ENCODE measurements at places on chromosomes 2 and 18.

GRCh38 chr2:94979406-94980375, 45.8 kb upstream of the MAL start:
- no peak overlapping the region for H3K4me3 ChIP-seq
- H3K27ac ChIP-seq = no peak overlapping the region
- DNase-seq = no peak

DNA sequence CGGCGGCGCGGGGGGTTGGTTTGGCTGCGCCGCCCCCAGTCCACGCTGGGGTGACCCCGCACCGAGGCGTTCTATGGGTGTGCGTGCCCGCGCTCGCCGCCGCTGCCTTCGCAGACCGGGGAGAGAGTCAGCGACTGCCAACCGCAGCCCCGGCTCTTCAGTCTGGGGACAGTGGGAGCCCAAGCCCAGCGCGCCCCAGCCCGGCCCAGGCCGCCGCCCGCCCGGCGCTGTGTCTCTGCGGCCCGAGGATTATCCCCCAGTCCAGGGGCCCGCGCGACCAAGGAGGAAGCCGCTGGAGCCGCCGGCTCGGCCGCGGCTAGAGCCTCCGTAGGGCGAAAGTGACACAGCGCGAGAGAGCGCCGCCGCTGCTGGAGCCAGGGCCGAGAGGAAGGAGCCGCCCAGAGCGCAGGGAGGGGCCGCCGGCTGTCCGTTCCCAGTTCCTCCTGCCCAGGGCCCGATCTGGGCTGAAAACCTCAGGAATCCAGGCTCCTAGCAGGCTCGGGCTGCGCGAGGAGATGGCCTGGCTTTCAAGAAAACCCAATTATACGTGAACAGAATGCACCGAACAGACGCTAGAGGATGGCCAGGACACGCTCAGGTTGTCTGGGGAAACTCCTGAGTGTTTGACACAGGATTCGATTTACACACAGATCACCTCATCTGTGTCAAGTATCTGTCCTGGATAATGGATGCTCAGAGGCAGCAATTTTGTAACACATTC, 2.4 kb downstream of the CTIF start:
- H3K4me3 ChIP-seq = peak overlapping the region; percentile 82
- H3K27me3 ChIP-seq = peaks cover 23% of the 10 kb centered on the region
- H3K4me1 ChIP-seq = peaks cover 29% of the 10 kb centered on the region
- DNase-seq = peak; percentile 49

- peak overlapping the region; percentile 28 for H3K4me3 ChIP-seq
- no peak overlapping the region for H3K27ac ChIP-seq
- no peaks in the 10 kb centered on the region for H3K36me3 ChIP-seq
- peaks cover 41% of the 10 kb centered on the region for H3K27me3 ChIP-seq
- DNase-seq = peak; percentile 62
These were observed 1.4 kb upstream of the CTNNA2 start for GRCh38 chr2:79511320-79511951.

GRCh38 chr2:97870396-97870843, 125.3 kb downstream of the TMEM131 start:
- H3K4me1 ChIP-seq = peaks cover 23% of the 10 kb centered on the region
- no peak overlapping the region for H3K27ac ChIP-seq
- no peaks in the 10 kb centered on the region for H3K27me3 ChIP-seq
- peaks cover 30% of the 10 kb centered on the region for H3K36me3 ChIP-seq
- no peak for DNase-seq
- H3K4me3 ChIP-seq = no peak overlapping the region

DNA sequence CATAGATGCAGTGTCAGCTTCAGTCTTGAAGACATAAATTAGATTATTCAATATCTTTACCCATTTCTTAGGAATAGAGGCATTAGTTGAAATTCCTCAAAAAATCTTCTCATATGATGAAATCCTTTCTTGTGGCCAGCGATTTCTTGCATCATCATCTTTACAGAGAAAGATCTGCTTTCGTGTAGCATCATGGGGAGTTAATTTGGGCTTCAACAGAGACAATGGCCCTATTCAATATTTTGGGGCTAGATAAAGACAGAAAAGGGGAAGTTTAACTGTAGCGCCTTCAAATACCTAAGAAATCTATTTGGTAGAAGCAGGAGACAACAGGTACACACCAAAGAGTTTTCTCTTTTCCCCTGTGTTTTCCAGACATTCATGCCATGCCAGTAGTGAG, 73.8 kb downstream of the TGFA start:
- no peak overlapping the region for H3K27ac ChIP-seq
- H3K27me3 ChIP-seq = no peaks in the 10 kb centered on the region
- DNase-seq = no peak
- no peaks in the 10 kb centered on the region for H3K36me3 ChIP-seq

GRCh38 chr2:75088791-75089190, 110.5 kb downstream of the TACR1 start:
- H3K27me3 ChIP-seq = peaks cover 2% of the 10 kb centered on the region
- no peaks in the 10 kb centered on the region for H3K4me1 ChIP-seq
- H3K27ac ChIP-seq = peak overlapping the region; percentile 51
- H3K4me3 ChIP-seq = no peak overlapping the region

DNA sequence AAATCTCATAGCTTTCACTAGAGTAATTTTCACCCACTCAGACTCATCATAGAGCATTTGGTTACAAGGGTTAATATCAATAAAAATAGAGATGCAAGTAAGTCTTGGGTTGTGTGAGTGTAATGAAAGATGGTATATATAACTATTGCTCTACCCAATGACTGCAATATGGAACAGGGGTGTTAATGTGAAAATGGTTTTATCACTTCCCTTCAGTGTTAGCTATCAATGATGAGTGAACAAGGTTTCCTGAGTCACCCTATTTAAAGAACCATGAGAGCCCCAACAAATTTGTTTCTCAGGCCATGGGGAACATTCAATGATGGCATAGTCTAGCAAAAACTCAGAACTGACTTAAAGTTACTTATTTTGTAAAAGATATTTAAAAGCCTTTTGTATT, 1133.6 kb upstream of the ZEB2 start:
- H3K4me3 ChIP-seq = no peak overlapping the region
- H3K4me1 ChIP-seq = peaks cover 8% of the 10 kb centered on the region
- no peaks in the 10 kb centered on the region for H3K27me3 ChIP-seq

DNA sequence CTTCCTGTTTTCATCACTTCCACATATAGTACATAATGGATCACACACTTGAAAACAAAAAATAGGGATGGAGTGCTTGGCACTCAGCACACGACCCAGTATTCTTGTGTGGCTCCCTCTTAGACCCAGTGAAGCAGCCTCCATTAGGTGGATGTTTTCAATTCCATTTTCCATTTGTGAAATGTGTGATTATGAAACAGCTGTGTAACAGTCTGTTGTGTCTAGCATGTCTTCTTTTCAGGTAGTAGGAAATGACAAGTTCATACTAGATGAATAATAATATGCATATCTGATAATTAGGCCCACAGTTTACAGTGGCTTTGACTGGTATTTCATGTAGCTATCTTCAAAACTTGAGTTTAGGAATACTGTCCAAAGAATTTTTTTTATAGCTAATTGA, 35.5 kb downstream of the EML6 start:
- DNase-seq = no peak
- no peak overlapping the region for H3K27ac ChIP-seq
- peaks cover 2% of the 10 kb centered on the region for H3K27me3 ChIP-seq
- no peak overlapping the region for H3K4me3 ChIP-seq
- no peaks in the 10 kb centered on the region for H3K36me3 ChIP-seq

DNA sequence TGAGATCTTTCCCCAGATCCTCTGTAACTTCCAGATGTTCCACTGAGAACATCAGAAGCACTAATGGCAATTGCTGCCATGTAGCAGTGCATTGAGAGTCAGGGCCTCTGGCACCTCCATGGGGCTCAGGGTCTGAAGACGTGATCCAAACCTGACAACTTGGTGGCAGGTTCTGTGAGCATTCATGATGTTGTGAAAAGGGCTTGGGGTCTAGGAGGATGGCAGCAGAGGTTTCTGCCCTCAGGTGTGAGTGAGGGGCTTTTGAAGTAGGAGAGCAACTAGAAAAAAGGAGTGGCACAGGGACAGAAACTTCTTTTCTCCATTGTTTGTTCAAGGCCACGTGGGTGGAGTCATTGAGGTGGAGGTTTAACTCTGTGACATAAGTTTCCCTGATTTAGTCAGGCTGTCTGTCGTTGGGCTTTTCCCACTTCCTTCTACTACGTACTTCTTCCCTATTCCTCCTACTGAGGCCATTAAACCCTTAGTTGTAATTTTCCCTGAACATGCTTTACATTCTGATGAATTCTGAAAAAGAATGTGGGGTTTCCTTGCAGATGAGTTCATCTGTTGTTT, 13.1 kb downstream of the CFLAR start:
- no peak overlapping the region for H3K4me3 ChIP-seq
- H3K36me3 ChIP-seq = peaks cover 11% of the 10 kb centered on the region
- no peaks in the 10 kb centered on the region for H3K27me3 ChIP-seq
- H3K4me1 ChIP-seq = peaks cover 39% of the 10 kb centered on the region
- H3K27ac ChIP-seq = peak overlapping the region; percentile 14

- no peak overlapping the region for H3K4me3 ChIP-seq
- no peaks in the 10 kb centered on the region for H3K36me3 ChIP-seq
- no peak for DNase-seq
- H3K27ac ChIP-seq = no peak overlapping the region
These were observed 198.8 kb downstream of the EXOC6B start for GRCh38 chr2:72627083-72627482.

- no peaks in the 10 kb centered on the region for H3K27me3 ChIP-seq
- peaks cover 4% of the 10 kb centered on the region for H3K4me1 ChIP-seq
- H3K27ac ChIP-seq = no peak overlapping the region
- no peaks in the 10 kb centered on the region for H3K36me3 ChIP-seq
- H3K4me3 ChIP-seq = no peak overlapping the region
These were observed 1.8 kb upstream of the ABCA12 start for GRCh38 chr2:215140166-215140707.

DNA sequence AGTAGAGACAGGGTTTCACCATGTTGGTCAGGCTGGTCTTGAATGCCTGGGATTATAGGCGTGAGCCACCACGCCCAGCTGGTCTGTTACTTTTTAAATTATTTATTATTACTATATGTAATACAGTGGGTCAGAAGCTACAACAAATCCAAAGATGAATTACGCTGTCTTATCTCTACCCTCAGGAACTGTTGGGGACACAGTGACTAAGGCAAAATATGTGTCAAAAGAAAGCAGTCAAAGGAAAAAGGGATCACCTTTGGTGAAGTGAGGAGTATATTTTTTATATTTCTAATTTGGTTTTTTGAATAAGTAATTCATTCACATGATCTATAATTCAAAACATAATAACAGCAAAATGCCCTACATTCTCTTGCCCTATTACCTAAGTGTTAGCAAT, 4.7 kb downstream of the CREB1 start:
- no peak overlapping the region for H3K4me3 ChIP-seq
- peaks cover 21% of the 10 kb centered on the region for H3K4me1 ChIP-seq
- no peak for DNase-seq
- H3K36me3 ChIP-seq = peaks cover 5% of the 10 kb centered on the region
- no peaks in the 10 kb centered on the region for H3K27me3 ChIP-seq

- no peak for DNase-seq
- no peak overlapping the region for H3K27ac ChIP-seq
- H3K36me3 ChIP-seq = peaks cover 26% of the 10 kb centered on the region
- H3K4me3 ChIP-seq = no peak overlapping the region
- no peaks in the 10 kb centered on the region for H3K27me3 ChIP-seq
- H3K4me1 ChIP-seq = no peaks in the 10 kb centered on the region
These were observed 9.9 kb downstream of the GPN1 start for GRCh38 chr2:27638709-27639108.

GRCh38 chr2:214679736-214680135, 129.7 kb downstream of the BARD1 start:
- no peak for DNase-seq
- no peak overlapping the region for H3K27ac ChIP-seq
- no peaks in the 10 kb centered on the region for H3K27me3 ChIP-seq
- H3K4me3 ChIP-seq = no peak overlapping the region
- H3K4me1 ChIP-seq = peaks cover 4% of the 10 kb centered on the region
- H3K36me3 ChIP-seq = peaks cover 2% of the 10 kb centered on the region

DNA sequence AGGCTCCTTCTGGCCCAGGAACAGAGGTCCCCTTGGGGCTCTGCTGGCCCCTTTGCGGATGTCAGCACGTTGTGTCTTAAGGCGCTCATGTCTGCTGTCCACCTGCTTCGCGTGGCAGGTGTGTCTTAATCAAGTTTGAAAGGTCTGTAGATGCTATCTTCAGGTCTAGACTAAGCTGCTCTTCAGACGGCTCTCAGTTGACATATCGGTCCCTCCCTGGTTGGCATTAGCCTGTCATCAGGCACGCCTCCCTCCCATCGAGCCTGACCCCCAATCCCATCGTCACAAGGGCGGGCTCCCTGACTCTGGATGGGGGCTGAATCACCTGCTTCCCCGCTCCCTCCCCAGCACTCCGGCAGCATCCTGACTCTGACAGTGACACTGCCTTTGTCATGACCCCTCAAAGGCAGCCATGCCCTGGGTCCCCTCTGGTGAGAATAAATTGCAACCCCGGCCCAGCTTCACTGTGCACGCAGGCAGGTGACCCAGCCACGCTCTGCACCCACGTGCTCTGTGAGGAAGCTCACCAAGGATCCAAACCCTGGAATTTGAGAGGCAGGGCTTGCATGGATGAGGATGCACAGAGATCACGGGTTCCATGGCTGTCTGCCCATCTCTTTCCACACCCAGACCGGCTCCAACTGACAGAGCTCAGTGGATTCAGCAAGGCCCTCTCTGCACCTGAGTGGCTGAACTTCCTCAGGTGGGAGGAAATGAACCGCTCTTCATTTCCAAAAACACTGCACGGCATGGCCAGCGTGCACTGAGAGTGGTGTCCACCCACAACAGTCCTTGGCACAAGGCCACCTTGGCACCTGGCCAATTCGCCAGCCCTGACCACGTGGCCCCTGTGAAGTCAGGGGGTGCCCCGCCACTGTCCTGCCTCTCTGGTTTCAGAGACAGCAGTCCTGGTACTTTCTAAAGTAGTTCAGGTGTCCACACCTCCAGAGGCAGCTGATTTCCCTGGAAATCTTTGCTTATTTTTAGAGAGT, 110.2 kb upstream of the GPC1 start:
- H3K27me3 ChIP-seq = peaks cover 23% of the 10 kb centered on the region
- no peak overlapping the region for H3K27ac ChIP-seq
- H3K36me3 ChIP-seq = no peaks in the 10 kb centered on the region
- DNase-seq = no peak

DNA sequence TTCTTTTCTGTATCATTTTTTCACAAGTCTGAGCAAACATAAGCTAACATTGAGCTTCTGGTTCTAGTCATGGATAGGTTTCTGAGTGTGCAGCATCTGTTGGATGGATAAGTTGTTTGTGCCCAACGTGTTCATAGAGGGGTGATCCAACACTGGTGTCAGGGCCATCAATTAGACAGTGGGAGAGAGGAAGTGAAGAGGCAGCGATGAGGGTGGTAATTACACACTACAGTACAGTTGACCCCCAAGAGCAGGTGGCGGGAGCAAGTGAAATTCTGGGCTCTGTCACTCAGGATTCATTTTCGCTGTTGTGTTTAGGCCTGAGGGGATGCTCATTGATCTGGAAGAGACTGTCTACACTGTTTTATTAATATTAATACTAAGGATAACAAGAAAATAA, 180.0 kb upstream of the CXCR4 start:
- H3K27me3 ChIP-seq = peaks cover 3% of the 10 kb centered on the region
- H3K27ac ChIP-seq = no peak overlapping the region
- peaks cover 9% of the 10 kb centered on the region for H3K4me1 ChIP-seq
- no peak for DNase-seq
- H3K36me3 ChIP-seq = no peaks in the 10 kb centered on the region

GRCh38 chr2:37782721-37783371, 111.4 kb upstream of the CDC42EP3 start:
- H3K4me1 ChIP-seq = peaks cover 14% of the 10 kb centered on the region
- peaks cover 2% of the 10 kb centered on the region for H3K36me3 ChIP-seq
- no peak for DNase-seq

- DNase-seq = no peak
- H3K4me1 ChIP-seq = peaks cover 5% of the 10 kb centered on the region
- no peaks in the 10 kb centered on the region for H3K36me3 ChIP-seq
- H3K27ac ChIP-seq = no peak overlapping the region
- H3K4me3 ChIP-seq = no peak overlapping the region
- H3K27me3 ChIP-seq = peaks cover 4% of the 10 kb centered on the region
These were observed 65.7 kb downstream of the ACTR2 start for GRCh38 chr2:65293376-65293775.
